ENCODE measurements at places on chromosomes 5 and 9.

DNA sequence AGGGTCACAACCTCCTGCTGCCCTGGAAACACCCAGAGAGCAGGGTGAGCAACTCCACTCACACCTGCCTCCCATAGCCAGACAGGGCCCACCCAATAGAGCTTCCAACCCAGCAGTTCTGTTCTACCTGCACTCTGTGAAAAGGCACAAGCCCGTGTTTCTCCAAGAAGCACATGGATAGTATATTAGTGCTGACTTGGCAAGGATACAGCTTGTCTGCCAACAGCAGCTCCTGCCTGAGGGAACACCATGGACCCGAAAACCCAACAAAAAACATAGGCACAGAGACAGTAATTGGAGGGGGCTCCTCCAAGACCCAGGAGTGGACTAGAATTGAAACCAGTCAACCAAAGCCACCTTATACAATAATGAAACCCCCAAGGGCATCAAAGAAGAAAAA is 48.6 kb downstream of the CDKN2A start:
- DNase-seq = no peak

- DNase-seq = no peak
Measured at GRCh38 chr9:70006306-70006705, 37.3 kb upstream of the MAMDC2 start.

DNA sequence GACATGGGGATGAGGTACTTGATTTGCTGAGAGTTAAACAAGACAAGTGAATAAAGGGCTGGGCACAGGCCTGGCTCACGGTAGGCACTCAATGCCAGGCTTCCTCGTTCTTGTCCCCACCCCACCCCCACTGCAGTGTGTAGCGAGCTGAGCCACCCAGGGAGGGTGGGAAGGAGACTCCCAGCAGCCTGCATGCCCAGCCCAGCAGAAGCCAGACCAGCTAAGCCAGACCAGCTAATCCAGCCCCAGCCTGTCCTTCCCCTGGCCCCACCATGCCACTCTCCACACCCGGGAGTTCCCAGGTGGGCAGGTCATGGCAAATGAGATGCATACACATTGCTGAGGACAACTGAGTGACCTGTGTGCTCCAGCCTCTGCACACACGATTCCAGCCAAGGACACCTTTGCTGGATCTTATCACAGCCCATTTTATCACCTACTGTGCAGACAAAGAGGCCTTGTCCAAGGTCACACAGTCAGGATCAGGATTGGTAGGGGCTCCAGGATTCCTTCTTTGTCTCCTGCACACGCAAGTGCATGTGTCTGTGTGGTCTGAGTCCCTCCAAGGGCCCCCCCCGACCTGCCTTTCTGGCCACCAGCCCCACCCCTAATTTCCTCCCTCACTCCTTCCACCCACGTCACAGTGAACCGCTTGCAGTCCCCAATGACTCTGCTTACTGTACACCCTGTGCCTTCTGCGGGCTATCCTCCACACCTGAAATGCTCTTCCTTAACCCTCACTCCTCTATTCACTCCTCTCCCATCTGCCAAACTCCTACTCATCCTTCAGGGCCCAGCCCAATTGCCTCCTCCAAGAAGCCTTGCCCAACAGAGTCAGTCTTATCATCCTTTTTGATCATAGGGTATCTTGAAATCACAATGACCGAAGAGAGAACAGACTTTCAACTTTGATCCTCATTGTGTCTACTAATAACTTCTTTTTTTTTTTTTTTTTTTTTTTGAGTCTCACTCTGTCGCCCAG is 26.6 kb downstream of the DUSP1 start:
- no peak for DNase-seq

GRCh38 chr5:172906436-172906835 is 52.8 kb upstream of the RPL26L1 start:
- no peak for DNase-seq

GRCh38 chr5:10432059-10433008 is 9.3 kb upstream of the ROPN1L start:
- DNase-seq = no peak

GRCh38 chr9:129451089-129451656 is 169.7 kb downstream of the C9orf50 start:
- DNase-seq = no peak
